Aorta (tissue), 5 donors: ENCODE measurements at places on chromosomes 5 and 9.

DNA sequence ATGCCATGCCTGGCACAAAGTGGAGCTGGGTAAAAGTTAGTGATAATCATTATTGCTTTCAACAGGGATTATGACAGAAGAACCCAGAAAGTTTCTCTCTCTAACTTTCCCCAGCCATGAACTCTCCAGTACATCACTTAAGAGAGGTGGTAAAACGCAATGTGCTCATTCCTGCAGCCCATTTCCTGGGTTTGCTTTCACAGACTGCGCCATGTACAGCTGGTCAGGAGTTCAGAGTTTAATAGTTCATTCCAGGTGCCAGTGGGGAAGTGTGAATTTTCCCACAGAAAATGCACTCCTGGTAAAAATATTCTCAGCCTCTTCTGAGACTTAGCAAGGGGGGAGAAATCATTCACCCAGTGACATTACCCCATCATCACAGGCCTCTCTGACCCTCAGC lies 35.5 kb downstream of the ADAM19 start:
- H3K4me1 ChIP-seq: peaks cover 5% of the 10 kb centered on the region
- H3K27me3 ChIP-seq: no peaks in the 10 kb centered on the region
- no peaks in the 10 kb centered on the region for H3K36me3 ChIP-seq
- DNase-seq: no peak

GRCh38 chr5:107519900-107520354 lies 150.8 kb downstream of the EFNA5 start:
- H3K27ac ChIP-seq: no peak overlapping the region
- DNase-seq: no peak
- no peaks in the 10 kb centered on the region for H3K27me3 ChIP-seq
- H3K4me1 ChIP-seq: no peaks in the 10 kb centered on the region
- no peaks in the 10 kb centered on the region for H3K36me3 ChIP-seq

DNA sequence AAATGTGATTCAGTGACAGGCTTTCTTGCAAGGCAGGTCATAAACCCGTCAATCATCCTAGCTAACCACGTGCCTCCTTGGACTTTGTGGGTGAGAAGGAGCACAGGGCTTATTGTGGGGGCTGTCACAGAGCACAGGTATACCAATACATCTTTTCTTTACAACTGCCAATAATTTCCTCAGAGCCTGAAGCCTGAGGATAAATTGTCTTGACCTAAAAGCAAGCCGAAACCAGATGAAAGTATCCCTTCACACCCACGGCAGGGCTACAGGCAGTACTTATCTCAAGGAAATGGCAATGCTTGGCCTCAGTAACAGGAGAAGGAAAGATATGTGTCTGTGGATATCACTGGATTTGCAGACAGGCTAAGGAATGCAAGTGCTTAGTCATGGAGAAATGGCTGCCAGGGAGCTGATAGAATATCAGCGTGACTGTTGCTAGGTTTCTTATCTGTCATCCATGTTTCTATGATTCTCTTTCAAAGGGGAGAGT lies 90.3 kb upstream of the ZNF366 start:
- H3K27me3 ChIP-seq: no peaks in the 10 kb centered on the region
- no peak for DNase-seq
- no peaks in the 10 kb centered on the region for H3K36me3 ChIP-seq
- H3K4me3 ChIP-seq: no peak overlapping the region
- H3K27ac ChIP-seq: no peak overlapping the region
- H3K4me1 ChIP-seq: peaks cover 2% of the 10 kb centered on the region

DNA sequence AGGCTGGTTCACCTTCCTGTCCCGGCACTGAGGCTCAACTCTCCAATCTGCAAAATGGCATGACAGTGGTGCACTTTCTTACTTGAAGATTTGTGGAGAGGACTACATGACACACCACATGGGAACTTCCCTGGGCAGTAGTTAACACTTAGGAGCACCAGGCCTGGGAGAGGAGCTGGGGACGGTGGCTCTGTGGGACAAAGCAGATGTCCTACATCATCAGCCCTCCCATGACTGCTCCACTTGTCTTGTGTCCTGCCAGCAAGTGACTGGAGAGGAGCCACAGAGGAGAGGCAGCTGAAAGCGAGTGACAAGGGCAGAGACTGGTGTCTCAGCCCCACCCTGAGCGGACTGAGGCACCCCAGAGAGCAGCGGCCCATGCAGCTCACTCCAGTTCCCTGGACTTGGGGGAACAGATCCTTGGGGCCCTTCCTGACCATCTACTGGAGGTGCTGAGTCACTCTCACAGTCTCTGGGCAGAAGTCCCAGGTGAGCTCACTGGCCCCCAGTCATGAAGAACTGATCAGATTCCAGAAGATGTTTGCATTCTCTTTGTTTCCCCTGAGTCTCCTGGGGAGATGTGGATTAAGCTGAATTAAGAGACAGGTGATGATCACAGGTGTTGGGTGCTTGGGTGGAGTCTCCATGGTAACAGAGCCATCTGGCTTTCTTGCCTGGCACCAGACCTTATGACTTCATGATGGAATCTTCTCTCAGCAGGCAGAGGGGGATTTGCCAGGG lies 13.2 kb upstream of the SLC25A48 start:
- H3K4me1 ChIP-seq: no peaks in the 10 kb centered on the region
- DNase-seq: peak; percentile 64
- H3K4me3 ChIP-seq: no peak overlapping the region
- H3K27me3 ChIP-seq: no peaks in the 10 kb centered on the region
- no peak overlapping the region for H3K27ac ChIP-seq

- H3K36me3 ChIP-seq: peaks cover 6% of the 10 kb centered on the region
- no peak overlapping the region for H3K27ac ChIP-seq
- no peak overlapping the region for H3K4me3 ChIP-seq
- no peaks in the 10 kb centered on the region for H3K27me3 ChIP-seq
- H3K4me1 ChIP-seq: no peaks in the 10 kb centered on the region
- no peak for DNase-seq
Measured at GRCh38 chr5:129909225-129909624, 5.0 kb downstream of the CHSY3 start.

DNA sequence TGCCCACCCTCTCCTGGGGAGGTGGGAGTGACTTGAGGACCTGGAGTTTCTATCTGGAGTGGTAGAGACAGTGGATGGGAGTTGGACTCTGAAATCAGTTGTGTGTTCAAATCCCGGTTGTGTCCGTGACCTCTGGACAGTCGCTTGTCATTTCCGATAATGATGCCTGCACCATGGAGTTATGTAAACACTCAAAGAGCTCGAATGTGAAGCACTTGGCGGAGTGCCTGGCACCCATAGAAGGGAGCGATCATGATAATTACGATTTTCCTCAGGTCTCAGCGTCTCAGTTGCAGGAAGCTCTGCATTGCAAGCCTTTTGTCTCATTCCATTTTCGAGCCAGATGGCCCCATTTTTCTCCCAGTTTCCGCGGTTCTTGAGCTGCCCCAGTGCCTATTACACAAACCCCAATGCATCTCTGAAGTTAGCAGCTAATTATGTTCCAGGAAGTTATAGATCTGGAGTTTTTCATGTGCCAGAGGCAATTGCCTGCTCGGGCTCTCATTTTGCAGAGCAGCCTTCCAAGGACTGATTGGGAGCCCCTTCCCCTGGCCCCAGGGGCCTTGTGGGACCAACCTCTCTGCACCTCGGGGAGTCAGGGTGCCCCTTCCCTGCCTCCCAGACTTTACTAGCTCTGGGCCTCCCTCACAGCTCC lies 175.5 kb upstream of the MVB12B start:
- no peaks in the 10 kb centered on the region for H3K36me3 ChIP-seq
- DNase-seq: no peak
- no peaks in the 10 kb centered on the region for H3K27me3 ChIP-seq
- no peaks in the 10 kb centered on the region for H3K4me1 ChIP-seq
- H3K4me3 ChIP-seq: no peak overlapping the region

DNA sequence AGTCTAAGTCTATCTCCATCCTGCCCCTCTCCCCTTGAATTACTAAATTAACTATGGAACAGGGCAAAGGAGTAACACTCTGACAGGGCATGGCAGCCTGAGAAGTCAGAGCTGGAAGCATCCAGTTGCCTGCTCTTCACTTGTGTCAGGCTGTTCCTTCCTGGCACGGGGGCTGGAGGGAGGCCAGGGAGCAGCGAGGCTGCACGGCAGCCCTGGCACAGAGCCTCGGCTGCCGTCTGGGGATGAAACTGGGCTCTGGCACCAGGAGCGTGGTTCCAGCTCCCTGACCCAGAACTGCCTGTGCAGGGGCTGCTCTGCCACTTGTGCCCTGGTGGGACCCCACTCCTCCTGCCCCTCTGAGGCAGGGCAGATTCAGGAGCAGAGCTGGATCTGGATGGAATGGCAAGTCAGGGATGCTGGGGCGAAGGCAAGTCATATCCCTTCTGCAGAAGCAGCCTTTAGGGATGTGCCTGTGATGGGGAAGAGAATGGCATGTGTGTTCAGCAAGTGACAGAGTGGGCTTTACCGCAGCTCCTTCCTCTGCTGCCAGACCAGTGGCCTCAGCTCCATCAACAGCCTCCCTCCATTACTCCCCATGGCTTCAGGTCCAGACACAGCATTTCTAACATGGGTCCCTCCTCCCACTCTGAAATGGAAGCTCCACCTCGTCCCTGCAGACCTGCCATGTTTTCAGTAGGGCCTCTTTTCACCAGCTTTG lies 42.2 kb upstream of the PDE8B start:
- peaks cover 5% of the 10 kb centered on the region for H3K4me1 ChIP-seq
- H3K27ac ChIP-seq: no peak overlapping the region
- no peaks in the 10 kb centered on the region for H3K27me3 ChIP-seq
- H3K4me3 ChIP-seq: no peak overlapping the region
- H3K36me3 ChIP-seq: no peaks in the 10 kb centered on the region

- no peaks in the 10 kb centered on the region for H3K36me3 ChIP-seq
- no peak overlapping the region for H3K4me3 ChIP-seq
- no peak overlapping the region for H3K27ac ChIP-seq
- H3K27me3 ChIP-seq: no peaks in the 10 kb centered on the region
- H3K4me1 ChIP-seq: no peaks in the 10 kb centered on the region
- DNase-seq: no peak
Measured at GRCh38 chr5:4050203-4050602, 454.6 kb downstream of the IRX1 start.

DNA sequence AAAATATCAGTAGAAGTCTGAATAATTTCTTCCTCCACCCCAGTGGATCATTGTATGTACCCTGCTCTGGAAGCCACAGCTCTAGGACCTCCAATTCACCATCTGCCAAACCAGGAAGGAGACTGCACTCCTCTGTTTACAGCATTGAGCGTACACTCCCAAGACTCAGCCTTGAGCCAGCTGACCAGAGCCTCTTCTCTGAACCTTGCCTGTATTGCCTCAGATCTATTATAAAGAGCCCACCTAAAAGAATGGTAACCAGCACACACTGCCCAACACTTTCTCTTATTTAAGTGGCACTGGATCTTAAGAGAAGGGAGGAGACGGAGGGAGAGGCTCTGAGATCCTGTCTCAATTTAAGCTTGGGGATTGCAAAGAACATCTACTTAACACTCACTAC lies 217.8 kb upstream of the RASEF start:
- H3K27me3 ChIP-seq: no peaks in the 10 kb centered on the region
- no peak for DNase-seq
- H3K36me3 ChIP-seq: no peaks in the 10 kb centered on the region
- peaks cover 3% of the 10 kb centered on the region for H3K4me1 ChIP-seq

- no peaks in the 10 kb centered on the region for H3K4me1 ChIP-seq
- no peak overlapping the region for H3K27ac ChIP-seq
- H3K27me3 ChIP-seq: no peaks in the 10 kb centered on the region
- H3K36me3 ChIP-seq: no peaks in the 10 kb centered on the region
- peak; percentile 42 for DNase-seq
Measured at GRCh38 chr5:103428411-103428871, 134.1 kb downstream of the NUDT12 start.

DNA sequence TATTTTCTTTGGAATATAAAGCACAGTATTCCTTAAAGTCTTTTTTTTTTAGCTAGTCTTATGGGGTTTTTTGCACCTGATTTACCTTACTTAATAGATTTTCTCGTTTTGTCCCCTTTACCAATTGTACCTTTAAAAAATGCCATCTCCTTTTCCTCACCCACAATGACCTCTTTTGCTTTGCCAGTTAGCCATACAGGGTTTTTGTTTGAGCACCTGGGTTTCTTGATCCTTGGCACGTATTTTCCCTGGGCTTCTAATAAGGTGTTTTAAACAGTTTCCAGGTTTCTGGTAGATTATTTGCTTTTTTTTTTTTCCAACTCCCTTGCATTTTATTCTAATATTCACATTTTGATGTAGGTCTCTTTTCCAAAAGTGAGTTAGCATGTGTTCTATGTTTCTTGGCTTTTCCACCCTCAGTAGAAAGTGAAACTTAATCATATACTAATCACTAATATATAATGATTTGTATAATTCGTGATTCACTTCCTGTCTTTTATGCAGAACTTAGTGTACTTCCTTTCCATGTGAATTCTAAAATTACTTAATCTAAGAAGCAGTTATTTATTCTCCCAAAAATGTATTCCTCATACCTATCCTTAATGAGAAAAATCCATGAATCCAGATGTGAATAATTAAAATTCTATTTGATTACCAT lies 673.9 kb upstream of the RGMB start:
- no peak for DNase-seq
- no peak overlapping the region for H3K4me3 ChIP-seq
- H3K27me3 ChIP-seq: no peaks in the 10 kb centered on the region
- H3K27ac ChIP-seq: no peak overlapping the region
- no peaks in the 10 kb centered on the region for H3K4me1 ChIP-seq

DNA sequence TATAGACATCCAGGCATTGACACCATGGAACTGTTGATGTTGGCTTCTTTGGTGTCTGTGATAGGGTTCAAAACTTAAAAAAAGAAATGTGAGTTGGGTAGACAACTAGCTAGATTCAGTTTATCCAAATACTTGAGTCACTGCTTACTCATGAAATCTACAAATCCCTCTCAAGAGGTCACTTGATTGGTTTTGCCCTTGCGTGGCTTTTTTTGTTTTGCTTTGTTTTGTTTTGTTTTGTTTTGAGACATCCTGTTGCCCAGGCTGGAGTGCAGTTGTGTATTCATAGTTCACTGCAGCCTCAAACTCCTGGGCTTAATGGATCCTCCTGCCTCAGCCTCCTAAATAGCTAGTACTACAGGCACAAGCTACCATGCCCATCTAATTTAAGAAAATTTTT lies 10.5 kb upstream of the ENTREP1 start:
- no peaks in the 10 kb centered on the region for H3K27me3 ChIP-seq
- no peaks in the 10 kb centered on the region for H3K4me1 ChIP-seq
- H3K4me3 ChIP-seq: no peak overlapping the region
- no peak overlapping the region for H3K27ac ChIP-seq
- no peak for DNase-seq

- no peaks in the 10 kb centered on the region for H3K36me3 ChIP-seq
- H3K27me3 ChIP-seq: peaks cover 1% of the 10 kb centered on the region
- H3K4me1 ChIP-seq: no peaks in the 10 kb centered on the region
- no peak overlapping the region for H3K27ac ChIP-seq
- no peak overlapping the region for H3K4me3 ChIP-seq
- no peak for DNase-seq
Measured at GRCh38 chr5:17203329-17204132, 13.9 kb upstream of the BASP1 start.

- H3K4me1 ChIP-seq: no peaks in the 10 kb centered on the region
- H3K36me3 ChIP-seq: no peaks in the 10 kb centered on the region
- H3K4me3 ChIP-seq: no peak overlapping the region
- H3K27me3 ChIP-seq: no peaks in the 10 kb centered on the region
Measured at GRCh38 chr9:132424857-132425674, 15.1 kb downstream of the CFAP77 start.
